Right atrium auricular region (tissue), 2 donors: ENCODE measurements at places on chromosomes 1 and 21. TPM values are rescaled to one million over a fixed set of nuclear protein-coding genes. Genes with fewer than 3 reads are reported as not detected.
A peak's percentile ranks its signal among the peaks of the same experiment; 100 is the strongest.

Gene KRTAP19-3
- not detected for total RNA-seq

Gene CHIA
- total RNA-seq, result not detected

Gene LCE2B
- not detected for total RNA-seq

DNA sequence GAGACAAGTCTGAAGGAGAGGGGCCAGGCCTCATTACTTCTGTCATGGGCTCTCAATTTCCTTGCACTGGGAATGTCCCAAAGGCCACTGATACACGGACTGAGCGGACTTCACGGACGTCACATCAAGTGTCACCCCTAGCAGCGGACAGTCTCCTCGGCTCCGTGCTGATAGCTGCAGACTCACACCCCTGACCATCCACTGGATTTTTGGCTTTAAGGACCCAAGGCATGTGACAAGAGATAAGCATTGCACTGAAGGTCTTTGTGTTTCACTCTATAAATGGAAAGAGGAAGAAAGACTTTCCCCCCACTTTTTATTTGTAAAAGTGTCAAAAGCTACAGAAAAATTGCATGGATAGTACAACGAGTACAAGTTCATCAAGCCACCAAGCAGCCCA, 200.4 kb upstream of the FGGY start:
- DNase-seq, result no peak

GRCh38 chr1:87600854-87601253, 272.2 kb downstream of the LMO4 start:
- no peak for DNase-seq

DNA sequence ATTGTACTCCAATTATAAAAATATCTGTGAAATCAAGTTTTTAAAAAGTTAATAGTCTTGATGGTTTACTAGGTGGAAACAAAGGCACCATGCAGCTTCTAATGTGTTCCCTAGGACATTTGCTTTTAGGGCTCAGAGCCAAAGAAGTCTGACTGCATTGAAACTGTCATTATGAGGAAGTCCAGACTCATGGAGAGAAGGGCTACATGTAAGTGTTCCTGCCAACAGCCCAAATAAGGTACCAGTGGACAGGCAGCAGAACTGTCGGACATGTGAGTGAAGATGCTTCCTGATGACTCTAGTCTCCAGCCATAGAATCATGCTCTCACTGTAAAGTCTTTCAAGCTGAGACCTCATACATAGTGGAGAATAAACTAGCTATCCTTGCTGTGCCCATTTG, 287.6 kb downstream of the AKT3 start:
- no peak for DNase-seq

DNA sequence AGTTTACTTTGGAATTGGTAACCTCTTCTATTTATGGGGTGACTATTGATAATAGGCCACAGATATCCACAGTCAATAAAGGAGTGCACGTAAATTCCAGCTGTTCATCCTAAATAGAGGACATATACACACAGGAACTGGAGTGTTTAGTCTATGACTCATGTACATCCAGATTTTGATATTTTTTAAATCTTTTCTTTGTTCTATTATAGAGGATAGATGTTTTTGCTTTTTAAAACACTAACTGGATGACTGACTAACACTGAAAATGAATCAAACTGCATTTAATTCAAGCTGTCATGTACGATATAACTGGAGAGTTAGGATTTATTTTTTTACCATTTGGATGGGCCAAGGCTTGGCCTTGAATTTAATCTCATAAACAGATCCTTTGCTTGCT, 45.9 kb downstream of the RGL1 start:
- DNase-seq, result no peak

DNA sequence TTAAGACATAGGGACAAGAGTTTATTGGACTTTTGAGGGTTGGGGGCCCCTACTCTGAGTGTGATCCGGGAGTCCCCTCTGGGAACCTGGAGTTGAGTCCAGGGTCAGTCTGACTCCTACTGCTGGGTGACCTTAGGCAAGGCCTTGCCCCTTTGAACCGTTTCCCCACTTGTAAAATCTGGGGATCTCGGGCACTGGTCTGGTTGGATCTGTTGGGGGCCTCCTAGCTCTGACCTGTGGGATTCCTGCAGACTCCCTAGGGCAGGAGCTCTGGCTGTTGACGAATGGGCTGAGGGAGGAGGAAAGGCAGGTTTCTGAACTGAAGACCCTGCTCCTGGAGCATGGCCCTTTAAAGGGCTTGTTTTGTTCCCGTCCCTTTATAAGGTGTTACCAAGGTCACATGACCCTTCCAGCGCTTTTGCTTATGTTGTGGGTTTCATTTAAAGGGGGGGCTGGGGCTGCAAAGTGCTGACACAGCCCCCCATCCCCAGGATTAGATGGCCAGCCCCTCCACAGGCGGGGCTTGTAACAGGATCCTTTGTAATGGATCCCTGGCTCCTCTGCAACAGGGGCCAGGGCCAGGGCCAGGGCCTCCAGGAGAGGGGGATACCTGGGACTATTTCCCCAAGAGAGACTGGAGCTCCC, 50.7 kb downstream of the YARS1 start:
- DNase-seq, result no peak

GRCh38 chr1:24900985-24901781, 28.9 kb downstream of the RUNX3 start:
- DNase-seq, result no peak

- no peak for DNase-seq
Measured at GRCh38 chr1:232519186-232519585, 110.7 kb downstream of the SIPA1L2 start.

DNA sequence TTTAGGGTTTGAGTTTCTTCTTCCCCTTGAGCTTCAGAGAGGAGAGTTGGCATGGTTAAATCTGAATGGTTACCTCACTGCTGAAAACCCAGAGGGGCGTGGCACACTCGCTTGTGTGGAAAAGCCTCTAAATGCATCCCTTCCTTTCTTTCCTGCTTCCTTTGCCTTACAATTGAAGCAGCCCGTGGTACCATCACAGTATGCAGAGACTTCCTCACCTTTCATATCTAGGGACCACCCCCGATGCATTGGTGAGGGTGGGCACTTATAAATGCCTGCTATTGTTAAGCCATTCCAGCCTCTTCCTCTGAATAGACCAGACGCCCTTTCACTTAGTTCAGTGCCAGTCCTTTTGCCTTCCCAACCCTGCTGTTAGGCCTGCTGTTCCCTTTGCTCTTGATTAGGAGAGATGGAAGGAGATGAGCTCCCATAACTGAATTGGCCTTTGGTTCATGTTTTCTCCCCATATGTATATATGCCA, 21.9 kb upstream of the LAX1 start:
- DNase-seq, result no peak

- DNase-seq, result no peak
Measured at GRCh38 chr1:24769656-24770651, 24.7 kb downstream of the CLIC4 start.

- DNase-seq, result no peak
Measured at GRCh38 chr1:27994060-27994459, 34.3 kb downstream of the XKR8 start.

- no peak for DNase-seq
Measured at GRCh38 chr1:162740755-162741154, 49.7 kb upstream of the HSD17B7 start.

DNA sequence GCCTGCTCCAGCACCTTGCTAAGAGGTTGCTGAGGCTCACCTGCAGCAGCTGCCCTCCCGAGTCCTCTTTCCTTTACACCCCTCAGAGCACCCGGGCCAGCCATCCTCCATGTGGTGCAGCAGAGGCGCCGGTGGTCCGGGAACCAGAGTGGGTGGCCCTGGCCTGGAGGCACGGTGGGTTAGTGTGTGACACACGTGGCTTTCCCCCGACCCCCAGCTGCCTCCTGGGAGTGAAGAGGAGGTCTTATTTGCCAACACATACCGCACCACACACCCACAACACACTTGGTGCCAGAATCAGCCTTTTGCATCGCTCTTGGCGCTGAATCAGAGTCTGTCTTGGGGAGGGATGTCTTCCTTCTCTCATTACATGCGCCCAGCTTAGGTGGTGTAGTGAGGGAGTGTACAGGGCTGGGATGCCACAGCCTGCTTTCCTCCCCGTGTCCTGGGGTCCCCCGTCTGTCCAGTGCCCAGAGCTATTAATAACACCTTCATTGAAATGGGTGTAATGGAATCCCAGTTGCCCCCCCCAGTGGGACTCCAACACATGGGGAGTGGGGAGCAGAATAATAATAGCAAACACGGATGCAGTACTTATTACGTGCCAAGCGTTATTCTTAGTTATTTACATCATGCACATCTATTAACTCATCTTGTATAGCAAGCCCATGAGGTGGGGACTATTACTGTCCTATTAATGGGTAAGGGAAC, 38.2 kb downstream of the MAPKAPK2 start:
- no peak for DNase-seq

DNA sequence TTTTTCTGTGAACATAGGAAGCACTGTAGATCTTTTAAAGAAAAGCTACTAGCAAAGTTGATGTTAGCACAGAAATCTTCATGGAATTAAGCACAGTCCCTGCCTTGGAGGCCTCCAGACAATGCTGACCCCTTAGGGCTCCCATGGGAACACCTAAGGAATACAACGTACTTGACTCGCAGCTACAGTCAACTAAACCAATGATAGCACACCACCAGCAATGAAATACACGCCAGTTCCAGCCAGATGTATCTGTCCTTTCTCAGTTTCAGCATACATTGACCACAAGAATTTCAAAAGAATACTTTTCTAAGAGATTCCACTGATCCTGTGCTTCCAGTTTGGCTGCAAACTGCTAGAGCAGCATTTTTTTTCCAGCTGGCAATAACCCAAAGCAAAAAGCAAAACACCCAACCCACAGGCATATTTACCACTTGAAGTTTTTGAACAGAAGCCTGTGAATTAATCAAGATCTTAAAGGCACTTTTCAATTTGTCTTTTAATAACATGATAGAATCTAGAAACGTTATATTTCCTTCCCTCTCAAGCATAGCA, 42.8 kb upstream of the KRTAP11-1 start:
- no peak for DNase-seq

- DNase-seq, result no peak
Measured at GRCh38 chr1:60596791-60597750, 485.3 kb upstream of the NFIA start.

GRCh38 chr1:116164150-116164549, 53.0 kb downstream of the MAB21L3 start:
- no peak for DNase-seq

- DNase-seq, result no peak
Measured at GRCh38 chr1:36553591-36554322, 71.0 kb upstream of the CSF3R start.

- no peak for DNase-seq
Measured at GRCh38 chr1:236284291-236284721, 2.5 kb upstream of the ERO1B start.

DNA sequence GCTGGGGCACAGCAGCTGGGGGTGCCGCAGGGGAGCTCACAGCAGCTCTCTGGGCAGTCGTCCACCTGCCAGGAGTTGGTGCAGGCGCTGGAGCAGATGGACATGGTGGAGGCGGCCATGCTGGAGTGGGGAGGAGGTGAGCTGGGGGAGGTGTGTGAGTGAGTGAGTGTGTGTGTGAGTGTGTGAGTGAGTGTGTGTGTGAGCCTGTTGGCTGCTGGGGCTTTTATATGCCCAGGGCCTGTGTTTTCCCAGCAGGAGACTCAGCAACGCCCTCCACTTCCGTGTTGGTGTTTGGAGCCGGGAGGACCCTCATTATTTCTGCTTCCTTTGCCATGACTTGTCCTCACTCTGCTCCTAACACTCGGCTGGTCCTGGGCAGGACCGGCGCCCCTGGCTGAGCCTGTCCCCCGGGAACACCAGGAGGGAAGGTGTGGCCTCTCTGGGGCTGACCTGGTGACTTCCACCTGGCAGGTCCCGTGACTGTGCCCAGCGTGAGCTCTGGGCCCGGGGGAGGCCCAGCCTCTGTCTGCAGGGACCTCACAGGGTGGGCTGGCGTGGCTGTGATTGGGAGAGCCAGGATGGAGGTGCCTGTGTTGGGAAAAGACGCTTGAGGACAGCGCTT, at the start of gene KRTAP10-2:
Gene KRTAP10-2, minus strand, starts transcription at position 166 of the 622 bp plus-strand sequence. Its CDS starts 47 bp downstream, at position 119.
- DNase-seq, result peak; percentile 44

DNA sequence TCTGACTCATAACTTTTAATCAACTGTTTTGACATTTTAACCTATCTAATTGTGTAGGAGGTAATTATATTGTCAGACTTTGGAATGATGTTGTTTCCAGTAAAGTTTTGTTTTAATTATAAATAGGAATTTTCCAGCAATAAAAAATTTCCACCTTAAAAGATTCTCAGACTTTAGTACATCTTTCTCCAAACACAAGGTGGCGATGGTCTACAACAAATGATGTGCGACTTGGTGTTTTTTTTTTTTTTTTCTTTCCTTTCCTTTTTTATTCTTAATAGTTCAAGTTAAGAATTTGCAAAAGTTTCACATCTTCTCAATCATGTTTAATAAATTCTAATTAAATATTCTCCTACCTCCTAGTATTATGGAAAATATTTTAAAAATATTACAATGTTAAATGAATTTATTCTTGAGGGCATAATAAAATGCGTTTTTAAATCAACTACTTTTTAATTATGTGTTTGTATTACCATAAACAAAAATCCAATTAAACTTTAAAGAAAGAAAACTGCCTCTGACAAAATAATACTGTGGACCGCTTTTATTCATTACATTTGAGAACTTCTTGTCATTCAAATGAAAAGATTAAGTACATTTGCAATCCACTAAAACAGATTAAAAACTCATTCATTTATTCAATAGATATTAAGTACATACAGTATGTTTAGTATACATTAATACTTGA, 4.4 kb upstream of the ADAMTS1 start:
- no peak for DNase-seq

DNA sequence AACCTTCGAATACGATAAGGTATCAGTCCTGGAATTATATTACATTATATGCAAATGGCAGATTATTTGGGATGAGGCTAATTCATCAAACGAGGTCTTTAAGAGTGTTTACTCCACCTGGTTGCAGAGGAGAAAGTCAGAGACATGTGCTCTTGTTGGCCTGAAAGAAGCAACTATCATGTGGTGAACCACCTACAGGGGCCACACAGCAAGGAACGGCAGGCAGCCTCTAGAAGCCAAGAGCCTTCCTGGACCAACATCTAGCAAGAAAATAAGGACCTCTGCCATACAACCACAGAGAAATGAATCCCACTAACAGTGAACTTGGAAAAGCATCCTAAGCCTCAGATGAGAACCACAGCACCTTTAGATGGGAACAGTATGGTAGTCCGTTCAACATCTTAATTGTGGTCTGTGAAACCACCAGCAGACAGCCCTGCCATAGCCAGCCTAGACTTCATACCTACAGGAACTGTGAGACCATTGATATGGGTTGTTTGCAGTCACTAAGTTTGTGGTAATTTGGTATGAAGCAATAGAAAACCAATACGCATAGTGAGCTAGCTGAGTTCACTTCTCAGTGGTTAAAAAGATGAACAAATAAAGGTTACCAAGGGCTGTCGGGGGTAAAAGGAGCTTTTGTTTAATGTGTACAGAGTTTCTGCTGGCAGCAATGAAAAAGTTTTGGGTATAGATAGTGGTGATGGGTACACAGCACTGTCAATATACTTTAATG, 345.7 kb upstream of the RUNX1 start:
- no peak for DNase-seq
